Putamen (tissue), 1 donor: ENCODE measurements at places on chromosomes 6 and 20.

GRCh38 chr6:55199239-55199638 is 24.9 kb downstream of the HCRTR2 start:
- no peak for DNase-seq

GRCh38 chr20:24235296-24236175 is 233.9 kb upstream of the SYNDIG1 start:
- DNase-seq, result peak; percentile 3

- no peak for DNase-seq
Measured at GRCh38 chr20:7696311-7696710, 243.9 kb downstream of the HAO1 start.

DNA sequence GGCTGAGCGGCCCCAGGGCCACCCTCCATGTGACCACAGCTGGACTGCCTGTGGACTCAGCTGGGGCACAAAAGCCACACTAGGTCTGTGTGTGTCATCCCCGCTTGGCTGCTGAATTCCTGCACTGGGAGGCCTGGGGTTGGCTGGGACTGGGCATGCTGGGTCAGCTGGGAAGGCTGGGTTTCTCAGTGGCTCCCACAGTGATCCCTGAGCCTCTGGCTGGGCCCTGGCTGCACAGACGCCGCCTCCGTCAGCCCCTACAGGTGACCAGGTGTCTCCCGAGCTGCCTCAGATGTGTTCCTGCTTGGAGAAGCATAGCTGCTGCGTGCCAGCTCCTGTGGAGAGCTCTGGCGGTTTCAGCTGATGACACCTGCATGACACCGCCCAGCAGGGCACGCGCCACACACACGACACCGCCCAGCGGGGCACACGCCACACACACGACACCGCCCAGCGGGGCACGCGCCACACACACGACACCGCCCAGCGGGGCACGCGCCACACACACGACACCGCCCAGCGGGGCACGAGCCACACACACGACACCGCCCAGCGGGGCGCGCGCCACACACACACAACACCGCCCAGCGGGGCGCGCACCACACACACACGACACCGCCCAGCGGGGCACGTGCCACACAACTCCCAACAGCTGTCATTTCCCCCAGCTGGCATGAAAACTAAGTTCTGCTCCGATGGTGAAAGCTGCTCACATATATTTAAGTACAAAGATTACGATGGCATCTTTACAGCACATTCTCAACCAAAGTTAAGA is 88.8 kb downstream of the TAF4 start:
- DNase-seq, result no peak

GRCh38 chr6:80519811-80520594 is 413.5 kb downstream of the BCKDHB start:
- DNase-seq, result no peak

GRCh38 chr6:169450097-169450496 is 196.5 kb upstream of the THBS2 start:
- no peak for DNase-seq

- DNase-seq, result no peak
Measured at GRCh38 chr6:2432292-2432691, 186.9 kb upstream of the GMDS start.

GRCh38 chr6:119170447-119171087 is 92.1 kb upstream of the FAM184A start:
- no peak for DNase-seq

GRCh38 chr6:125307964-125308615 is 6.3 kb upstream of the HDDC2 start:
- no peak for DNase-seq

DNA sequence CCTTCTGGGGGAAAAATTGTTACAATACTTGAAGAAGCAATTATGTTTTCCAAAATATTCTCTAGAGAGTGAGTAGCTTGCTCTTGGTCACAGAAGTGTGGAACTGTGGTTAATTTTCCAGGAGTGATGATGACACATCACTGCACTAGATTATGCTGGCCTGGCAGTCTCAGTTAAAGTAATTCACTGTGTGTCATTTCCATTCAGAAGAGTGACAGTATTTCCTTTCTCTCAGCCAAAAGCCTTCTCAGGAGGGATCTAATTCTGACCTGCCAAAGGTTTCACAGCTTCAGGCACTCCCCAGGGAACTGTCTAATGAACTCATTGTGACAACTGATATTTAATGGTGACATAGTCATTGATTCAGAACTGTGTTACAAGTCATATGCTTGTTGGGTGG is 517.5 kb downstream of the TBC1D32 start:
- no peak for DNase-seq

GRCh38 chr6:56033401-56033800 is 158.0 kb upstream of the BMP5 start:
- DNase-seq, result no peak

DNA sequence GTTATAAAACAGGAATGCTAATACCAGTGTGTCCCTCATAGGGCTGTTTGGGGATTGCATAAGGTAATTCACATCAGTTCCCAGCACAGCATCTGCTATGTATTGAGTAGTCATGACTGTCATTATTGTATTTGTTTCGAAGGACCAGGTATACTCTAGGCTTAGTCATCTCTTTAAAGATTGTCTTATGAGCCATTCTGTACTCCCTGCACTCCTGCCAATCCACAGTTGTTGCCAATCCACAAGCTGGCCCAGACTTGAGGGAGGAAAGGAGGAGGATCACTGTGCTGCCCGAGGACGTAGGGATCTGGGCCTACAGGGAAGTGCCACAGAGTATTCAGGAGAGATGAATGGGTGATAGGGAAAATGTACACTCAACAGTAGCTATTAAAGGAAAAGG is 113.0 kb upstream of the TIAM2 start:
- no peak for DNase-seq

GRCh38 chr6:149459761-149460160 is 25.1 kb downstream of the ZC3H12D start:
- no peak for DNase-seq

DNA sequence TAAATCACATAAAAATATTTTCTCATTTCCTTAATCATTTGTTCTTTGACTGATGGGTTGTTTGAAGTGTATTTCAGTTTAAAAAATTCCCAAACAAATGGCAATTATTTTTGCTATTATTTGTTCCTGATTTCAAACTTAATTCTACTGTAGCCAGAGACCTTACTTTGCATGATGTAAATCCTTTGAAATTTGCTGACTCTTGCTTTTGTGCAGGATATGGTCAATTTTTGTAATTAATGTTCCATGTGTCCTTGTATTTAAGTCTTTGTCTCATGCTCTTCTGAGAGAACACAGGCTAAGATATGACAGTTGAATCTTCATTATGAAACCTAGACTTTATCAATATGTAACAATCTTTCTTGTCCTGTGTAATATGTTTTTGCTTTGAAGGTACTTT is 295.0 kb upstream of the CHD6 start:
- DNase-seq, result no peak

GRCh38 chr6:4287811-4288244 is 152.5 kb upstream of the ECI2 start:
- DNase-seq, result no peak

- DNase-seq, result no peak
Measured at GRCh38 chr6:37994223-37994622, 174.7 kb downstream of the ZFAND3 start.

DNA sequence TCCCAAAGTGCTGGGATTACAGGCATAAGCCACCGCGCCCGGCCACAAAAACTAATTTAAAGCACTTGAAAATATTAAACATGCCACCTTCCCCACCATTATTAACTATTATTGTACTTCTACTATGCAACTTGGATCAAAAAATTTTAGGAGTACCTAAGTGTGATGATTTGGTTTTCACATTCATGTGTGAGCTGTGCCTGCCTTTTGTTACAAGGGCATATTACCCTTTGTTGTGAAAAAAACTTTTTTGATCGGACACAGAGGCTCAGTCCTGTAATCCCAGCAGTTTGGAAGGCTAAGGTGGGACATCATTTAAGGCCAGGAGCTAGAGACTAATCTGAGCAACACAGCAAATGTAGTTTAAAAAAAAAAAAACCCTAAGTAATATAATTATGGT is 17.1 kb downstream of the ROMO1 start:
- DNase-seq, result no peak

DNA sequence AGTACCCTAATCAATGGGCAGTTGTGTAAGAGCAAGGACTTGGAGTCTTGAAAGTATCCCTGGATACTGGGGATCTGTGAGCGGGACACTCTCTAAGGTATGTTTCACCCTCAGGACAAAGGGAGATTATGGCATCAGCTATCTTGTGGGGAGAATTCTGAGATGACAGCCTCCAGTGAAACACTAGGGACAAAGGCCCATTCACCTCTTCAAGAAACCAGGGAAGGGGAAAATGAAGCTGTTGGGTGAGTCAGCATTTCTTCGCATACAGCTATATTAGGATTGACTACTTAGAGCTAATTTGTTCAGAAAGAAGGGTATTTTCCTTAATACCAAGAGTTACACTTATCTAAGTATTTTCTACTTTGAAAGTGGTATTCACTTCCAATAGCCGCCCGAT is 35.9 kb downstream of the OPN5 start:
- DNase-seq, result no peak

DNA sequence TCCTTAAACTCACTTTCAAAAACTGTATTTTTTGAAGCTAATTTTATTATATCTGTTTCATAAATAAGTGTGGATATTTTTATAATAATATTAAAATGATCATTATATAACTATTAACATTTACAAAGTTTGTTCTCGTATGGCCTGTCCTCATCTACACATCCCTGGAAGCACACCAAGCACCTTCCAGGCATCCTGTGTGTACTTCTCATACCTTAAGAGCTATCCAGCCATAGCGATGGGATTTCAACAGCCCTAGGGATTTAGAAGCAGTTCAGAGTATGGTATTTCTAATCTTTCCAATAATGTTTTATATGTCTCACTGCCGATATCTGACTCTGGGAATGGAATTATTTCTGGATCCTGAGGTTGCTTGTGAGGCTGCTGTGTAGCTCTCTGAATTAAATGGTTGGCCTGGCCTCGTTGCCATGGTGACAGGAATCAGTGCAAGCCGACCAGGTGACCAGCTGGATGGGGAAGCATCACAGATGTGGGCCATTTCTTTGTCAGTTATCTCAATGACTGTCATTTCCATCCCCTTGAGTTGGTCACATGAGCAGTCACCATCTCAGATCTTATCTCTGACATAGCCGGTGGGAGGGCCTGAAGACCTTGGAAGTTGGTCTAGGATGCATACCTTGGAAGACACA is 265.2 kb upstream of the RIN2 start:
- DNase-seq, result no peak

DNA sequence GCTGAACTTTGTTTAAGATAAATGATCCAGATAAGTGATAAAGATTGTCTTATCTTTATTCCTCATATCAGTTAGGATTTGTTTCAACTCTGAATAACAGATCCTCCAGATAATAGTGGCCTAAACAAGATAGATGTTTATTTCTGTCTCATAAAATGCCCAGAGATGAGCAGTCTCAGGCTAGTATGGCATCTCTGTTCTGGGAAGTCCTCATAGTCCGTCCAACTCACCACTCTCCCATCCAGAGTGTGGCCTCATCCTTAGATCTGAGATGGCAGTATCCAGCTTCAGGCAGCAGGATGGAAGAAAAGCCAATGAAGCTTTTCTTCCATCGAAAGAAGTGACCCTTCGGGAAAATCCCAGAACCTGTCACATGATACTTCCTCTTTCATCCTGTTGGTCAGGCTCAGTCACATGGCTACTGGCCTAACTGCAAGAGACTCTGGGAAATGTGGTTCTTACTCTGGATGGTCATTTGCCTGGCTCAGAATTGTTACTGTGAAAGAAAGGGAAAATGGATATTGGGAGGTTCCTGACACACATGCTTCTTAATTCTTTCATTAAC is 29.4 kb upstream of the TAGAP start:
- DNase-seq, result peak; percentile 84

DNA sequence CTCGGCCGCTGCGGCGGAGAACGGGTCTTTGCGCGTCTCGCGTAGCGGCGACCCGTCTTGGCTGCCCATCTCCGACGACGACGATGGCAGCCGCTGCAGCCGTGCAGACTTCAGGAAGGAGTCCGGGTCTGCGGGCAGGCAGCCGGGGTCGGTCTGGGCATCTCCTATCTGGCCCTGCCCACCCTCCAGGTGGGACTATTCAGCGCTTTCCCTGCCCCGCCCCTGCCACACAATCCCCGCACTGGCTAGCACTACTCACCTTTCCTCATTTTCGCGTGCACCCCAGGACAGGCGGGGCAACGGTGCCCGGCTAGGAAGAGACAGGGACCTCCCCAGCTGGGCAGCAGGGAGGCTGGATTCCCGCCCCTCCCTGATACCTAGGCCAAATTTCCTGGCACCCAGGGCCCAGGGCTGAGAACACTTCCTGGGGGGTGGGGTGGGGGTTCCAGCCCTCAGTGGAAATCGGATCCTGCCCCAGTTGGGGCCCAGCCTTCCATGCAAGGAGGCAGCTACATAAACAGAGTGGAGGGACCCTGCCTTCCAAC is 9.2 kb downstream of the GGT7 start:
- DNase-seq, result no peak

DNA sequence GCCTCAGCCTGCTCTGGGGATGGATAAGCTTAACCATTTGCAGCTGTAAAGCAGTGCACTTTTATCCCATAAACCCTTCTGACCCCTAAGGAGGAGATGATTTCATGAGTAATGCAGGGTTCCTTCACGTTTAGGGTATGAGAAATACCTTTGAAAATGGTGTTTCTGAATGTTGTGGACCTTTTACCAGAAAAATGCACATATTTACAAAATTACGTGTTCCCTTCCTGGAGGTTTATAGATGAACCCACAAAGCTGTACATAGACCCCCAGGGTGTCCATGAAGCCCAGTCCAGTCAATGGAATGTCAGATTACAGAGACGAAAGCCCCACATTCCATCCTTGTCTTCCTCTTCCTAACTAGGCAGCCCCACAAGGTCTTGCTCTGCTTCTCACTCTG is 78.6 kb upstream of the INSM1 start:
- DNase-seq, result no peak

DNA sequence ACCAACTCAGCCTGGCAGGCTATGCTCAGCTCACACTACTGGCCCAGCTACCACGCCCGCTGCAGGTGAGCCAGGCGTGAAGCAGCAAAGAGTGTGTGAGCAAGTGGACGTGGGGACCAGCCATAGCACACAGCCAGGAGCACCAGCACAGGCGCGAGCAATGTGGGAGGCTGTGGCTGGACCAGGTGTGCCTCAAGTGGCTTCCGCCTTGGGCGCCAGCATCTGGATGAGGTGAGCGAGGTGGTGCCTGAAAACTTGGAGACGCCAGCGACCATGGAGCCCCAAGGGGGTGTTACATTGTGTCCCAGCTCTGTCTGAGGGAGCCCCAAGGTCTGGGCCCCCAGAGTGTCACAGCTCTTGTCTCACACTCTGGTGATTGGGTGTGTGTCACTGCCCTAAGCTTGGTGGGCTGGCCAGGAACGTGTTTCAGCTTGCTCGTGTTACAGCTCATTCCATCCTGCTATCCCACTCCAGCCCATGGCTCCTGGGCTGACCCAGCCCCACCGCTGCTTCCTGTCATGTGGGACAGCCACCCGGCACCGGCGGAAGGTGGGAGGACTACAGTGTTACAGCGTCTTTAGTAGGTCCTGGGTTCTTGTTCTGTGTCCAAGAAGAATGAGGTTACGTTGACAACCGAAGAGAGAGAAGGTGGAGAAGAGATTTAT is 508.0 kb upstream of the MMS22L start:
- DNase-seq, result no peak

- DNase-seq, result no peak
Measured at GRCh38 chr6:44559486-44560270, 172.2 kb downstream of the CDC5L start.

GRCh38 chr6:4678506-4679300 is 97.5 kb upstream of the CDYL start:
- no peak for DNase-seq

GRCh38 chr20:25284131-25284601 is 36.3 kb downstream of the PYGB start:
- DNase-seq, result no peak

GRCh38 chr20:48076247-48076646 is 291.0 kb upstream of the SULF2 start:
- DNase-seq, result no peak

- DNase-seq, result no peak
Measured at GRCh38 chr6:133187657-133188453, 53.3 kb upstream of the EYA4 start.
